Vagina (tissue), 2 donors: ENCODE measurements at places on chromosomes 4 and X. TPM values are rescaled to one million over a fixed set of nuclear protein-coding genes. Genes with fewer than 3 reads are reported as not detected.

PHOX2B gene
- total RNA-seq, result 0.49 TPM

CRMP1 gene
- total RNA-seq, result 3.4 TPM

TMPRSS11A gene
- 26.0 TPM for total RNA-seq

SPON2 gene
- total RNA-seq, result 72.2 TPM

HSFX1 gene
- total RNA-seq, result 1.2 TPM

ZFP42 gene
- not detected for total RNA-seq

APLN gene
- not detected for total RNA-seq

TSPAN6 gene
- total RNA-seq, result 19.6 TPM

NRK gene
- total RNA-seq, result 0.49 TPM

C4orf54 gene
- total RNA-seq, result not detected

SLC49A3 gene
- total RNA-seq, result 11.0 TPM

RAI2 gene
- total RNA-seq, result 47.4 TPM

F9 gene
- total RNA-seq, result not detected

VCX3B gene
- not detected for total RNA-seq

POLN gene
- total RNA-seq, result 3.9 TPM

LGI2 gene
- 0.98 TPM for total RNA-seq

PDHA2 gene
- not detected for total RNA-seq

NUP62CL gene
- total RNA-seq, result 10.6 TPM

ZNF718 gene
- 5.9 TPM for total RNA-seq

PYURF gene
- 121 TPM for total RNA-seq

CYLC1 gene
- not detected for total RNA-seq

AFF2 gene
- total RNA-seq, result 0.74 TPM

CFAP47 gene
- total RNA-seq, result not detected

RAB40AL gene
- 9.6 TPM for total RNA-seq

MGARP gene
- 2.2 TPM for total RNA-seq

ERCC6L gene
- total RNA-seq, result 0.74 TPM
